ENCODE measurements at places on chromosomes 16 and 17.
A peak's percentile ranks its signal among the peaks of the same experiment; 100 is the strongest.

DNA sequence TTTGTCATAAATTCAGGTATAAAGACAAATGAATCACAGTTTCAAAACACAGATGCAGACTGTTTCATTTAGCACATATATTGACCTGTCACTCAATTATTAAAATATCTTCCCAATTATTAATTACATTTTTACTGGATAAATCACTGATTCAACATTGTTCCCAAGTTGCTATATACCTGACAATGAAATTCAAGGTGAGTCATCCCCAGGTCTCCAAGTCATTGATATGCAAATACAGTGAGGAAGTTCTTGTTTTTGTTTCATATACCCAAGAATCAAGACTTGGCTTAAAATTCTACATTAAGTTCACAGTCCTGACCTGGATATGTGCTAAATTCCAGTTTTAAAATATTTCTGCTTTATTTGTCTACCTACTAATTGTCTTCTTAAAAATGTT lies 599.3 kb upstream of the PSMD7 start:
- DNase-seq, result no peak

- no peak for DNase-seq
Measured at GRCh38 chr16:13426269-13426668, 493.7 kb upstream of the ERCC4 start.

DNA sequence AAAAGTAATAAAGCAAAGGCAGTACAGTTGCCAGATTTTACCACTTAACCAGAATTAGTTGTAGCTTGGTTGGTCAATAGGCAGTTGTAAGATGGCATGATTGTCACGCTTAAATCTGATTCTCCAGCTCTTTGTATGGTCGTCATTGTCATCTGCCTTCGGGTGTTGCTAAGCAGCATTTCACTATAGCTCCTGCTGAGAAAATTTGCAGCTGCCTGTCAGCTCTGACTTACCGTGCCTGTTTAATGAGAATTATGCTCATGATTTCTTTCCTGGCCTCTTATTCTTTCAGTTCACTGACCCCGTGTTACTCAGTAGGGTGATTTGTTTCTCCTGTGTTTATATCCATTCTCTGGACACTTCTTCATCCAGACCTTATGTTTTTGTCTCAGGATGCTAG lies 66.7 kb downstream of the TANGO6 start:
- DNase-seq, result no peak

- no peak for DNase-seq
Measured at GRCh38 chr16:30829130-30830071, 42.4 kb upstream of the ZNF629 start.

DNA sequence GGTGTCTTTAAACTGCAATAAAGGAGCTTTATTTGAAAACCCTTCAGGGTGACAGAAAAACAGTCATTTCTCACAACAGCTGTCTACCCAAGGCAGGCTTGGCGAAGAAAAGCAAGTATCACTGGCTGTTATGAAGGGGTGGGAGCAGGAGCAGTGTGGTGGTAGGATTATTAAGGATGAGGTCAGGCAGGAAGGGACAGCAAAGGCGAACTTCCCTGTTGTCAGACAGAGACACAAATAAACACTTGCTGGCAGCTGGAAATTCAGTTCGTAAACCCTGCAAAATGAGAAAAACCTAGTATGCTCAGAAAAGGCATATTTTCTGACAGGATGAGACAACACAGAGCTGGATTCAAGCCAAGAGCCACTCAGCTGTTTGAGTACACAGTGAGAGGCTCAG lies 416.3 kb upstream of the CDH5 start:
- no peak for DNase-seq

DNA sequence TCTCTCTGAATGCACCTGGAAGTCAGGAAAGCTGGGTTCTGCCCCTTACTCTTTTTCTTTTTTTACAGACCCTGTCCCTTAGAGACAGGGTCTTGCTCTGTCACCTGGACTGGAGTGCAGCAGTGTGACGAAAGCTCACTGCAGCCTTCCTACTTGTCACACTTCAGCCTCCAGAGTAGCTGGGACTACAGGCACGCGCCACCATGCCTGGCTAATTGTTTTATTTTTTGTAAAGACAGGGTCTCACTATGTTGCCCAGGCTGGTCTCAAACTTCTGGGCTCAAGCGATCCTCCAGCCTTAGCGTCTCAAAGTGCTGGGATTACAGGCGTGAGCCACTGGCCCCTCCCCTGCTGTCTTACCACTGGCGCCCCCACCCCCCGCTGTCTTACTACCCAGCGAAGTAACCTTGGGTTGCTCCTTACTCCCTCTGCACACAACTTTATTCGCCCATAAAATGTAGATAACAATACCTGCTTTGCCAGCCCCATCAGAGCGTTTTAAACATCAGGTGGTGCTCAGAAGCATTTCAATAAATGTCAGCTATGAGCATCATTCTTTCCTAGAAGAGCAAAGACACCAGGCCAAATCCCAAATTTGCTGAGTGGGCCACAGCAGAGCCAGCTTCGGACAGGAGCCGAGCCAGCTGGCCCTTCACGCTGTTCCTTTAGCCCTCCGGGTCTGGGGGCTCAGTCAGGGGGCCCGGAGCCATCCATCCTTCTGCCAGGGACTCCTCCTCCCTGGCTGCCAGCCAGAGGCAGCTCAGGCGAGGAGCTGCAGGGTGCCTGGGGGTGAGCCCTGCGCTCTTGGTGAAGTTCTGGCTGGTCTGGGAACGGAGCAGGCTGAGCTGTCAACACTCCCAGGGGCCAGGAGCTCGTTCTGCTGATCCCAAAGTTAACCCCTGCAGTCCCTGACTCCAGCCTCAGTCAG lies 24.4 kb downstream of the SRL start:
- no peak for DNase-seq

GRCh38 chr17:38725066-38725465 lies 5.1 kb upstream of the CISD3 start:
- no peak for DNase-seq

DNA sequence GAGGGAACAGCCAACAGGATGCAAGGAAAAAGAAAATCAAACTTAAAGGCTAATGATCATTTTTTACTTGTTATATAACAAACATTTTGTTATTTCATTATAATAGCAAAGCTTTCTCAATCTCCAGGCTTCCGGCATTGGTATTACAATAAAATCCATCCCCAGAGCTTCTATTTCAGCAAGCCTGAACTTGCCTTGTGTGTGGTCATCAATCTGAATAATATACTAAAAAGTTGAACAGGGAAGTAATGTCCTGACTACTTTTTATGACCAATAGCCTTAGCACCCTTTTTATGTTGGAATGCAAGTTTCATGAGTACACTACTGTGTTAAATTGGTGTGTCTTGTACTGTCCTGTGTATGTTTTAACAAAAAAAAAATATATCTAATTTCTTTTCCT lies 27.1 kb upstream of the VWA3A start:
- no peak for DNase-seq

DNA sequence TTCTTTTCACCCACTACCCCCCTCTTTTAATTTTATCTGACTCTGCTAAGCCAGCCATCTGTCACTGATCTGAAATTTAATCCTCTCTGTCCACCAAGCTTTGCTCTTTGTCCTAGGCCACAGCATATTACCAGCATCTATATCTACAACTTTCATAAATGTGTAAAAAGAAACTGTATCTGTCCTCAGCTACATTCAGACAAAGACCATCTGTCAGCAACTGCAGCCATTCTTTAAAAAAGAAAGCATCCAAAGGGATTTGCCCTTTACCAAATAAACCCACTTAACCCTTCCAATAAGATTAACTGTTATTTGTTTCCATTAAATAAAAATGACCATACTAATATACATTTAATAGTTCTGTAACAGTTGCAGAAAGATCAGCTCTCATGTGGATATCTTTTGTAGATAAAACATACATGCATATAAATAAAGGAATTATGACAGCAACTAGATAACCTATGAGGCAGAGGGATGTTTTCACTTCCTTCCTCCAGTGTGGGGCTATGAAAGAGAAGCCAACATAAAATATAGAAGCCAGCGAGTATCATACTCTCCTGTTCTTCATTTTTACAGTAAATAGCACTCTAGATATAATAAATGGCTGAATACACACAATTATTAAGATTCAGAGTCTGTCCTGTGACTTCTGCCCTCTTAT lies 602.5 kb upstream of the SALL1 start:
- no peak for DNase-seq

- no peak for DNase-seq
Measured at GRCh38 chr17:2885733-2886132, 89.5 kb downstream of the RAP1GAP2 start.

DNA sequence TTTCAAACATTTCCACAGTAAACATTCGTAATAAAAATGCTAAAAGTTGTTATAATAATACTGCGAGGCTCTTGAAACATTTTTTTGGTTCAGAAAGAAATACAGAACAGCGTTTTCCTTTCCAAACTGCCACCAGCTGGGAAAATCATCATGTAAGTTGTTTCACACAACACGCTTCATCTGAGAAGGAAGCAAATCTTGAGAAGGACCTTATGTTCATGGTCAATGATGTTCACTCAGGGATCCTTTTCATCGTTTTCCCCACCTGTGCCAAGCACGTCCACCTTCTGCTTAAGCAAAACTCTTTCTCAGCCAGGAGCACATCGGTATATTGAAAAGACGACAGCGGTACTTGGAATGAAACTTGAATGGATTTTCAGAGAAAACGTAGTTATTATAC lies 274.5 kb upstream of the ELAC2 start:
- DNase-seq, result no peak

DNA sequence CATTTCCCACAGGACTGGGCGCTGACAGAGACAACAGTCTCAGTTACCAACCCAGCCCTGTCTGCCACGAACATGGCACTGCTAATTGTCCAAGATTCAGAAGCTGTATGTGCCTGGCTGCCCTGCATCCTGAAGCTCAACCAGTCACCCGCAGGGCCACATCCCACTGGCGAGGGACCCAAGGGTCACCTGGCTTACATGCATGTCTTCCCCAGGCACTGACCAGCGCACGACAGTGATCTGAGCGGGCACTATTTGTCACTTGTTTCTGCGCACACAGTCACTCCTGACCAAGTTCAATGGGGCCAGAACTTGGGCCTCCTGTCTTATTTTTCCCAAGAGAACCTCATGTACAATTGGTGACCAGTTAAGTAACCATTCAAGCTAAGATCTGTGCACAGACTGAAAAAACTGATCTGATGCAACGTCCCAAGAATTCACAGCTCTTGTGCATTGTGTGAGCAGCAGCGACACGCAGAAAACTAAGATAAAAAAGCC lies 13.1 kb downstream of the USP7 start:
- DNase-seq, result no peak

GRCh38 chr16:67284699-67285646 lies 5.6 kb downstream of the PLEKHG4 start:
- no peak for DNase-seq

- no peak for DNase-seq
Measured at GRCh38 chr17:67063141-67063540, 18.8 kb downstream of the CACNG1 start.

DNA sequence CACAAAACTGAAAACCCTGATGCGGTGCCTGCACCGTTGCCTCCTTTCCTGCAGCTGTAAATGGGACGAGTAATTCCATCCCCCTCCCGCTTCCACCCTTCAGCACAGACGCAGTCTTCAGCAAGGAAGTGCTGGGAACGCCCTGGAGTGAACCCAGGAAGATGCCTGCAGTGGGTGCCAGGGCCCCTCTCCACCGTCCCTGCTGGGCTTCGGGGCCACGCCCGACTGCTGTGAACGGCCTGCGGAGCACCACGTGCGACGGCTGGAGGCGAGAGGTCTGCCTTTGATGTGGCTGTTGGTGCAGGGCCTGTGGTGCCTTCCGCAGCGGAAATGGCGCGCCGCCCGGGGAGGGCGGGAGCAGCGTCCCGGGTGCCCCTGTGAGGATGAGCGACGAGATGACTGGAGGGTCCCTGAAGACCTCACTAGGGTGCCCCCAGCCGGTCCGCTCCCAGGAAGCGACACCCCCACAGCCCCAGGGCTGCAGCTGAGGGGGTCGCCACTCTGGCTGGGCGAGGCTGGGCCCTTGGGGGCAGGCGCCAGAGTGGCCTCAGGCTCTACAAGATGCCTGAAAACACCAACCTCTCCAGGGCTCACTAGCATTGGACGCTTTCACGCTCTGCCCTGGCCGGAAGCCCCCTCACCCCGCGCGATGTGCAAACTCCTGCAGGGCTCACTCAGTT lies 749 bp upstream of the MC1R start:
- DNase-seq, result peak; percentile 52

- no peak for DNase-seq
Measured at GRCh38 chr17:63995626-63996025, 2.5 kb upstream of the PRR29 start.

- no peak for DNase-seq
Measured at GRCh38 chr16:25419681-25420080, 162.0 kb upstream of the ZKSCAN2 start.

GRCh38 chr16:19431636-19432340 lies 14.1 kb downstream of the TMC5 start:
- DNase-seq, result no peak

DNA sequence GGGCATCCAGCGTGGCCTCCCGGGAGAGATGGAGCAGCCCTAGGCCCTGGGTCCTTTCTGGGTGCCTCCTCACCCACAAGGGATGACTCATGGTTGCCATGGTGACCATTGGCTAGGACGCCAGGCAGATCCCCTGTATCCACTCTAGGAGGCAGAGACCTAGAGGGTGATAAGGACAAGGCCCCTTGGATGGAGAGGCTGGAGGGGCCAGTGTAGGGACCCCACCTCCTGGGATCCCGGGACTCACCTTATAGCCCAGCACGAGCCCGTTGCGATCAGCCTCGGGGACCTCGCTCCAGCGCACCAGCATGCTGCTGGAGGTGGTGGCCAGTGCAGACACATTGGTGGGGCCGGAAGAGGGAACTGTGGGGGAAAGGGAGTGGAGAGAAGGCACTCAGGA lies 82.2 kb upstream of the CDC42EP4 start:
- no peak for DNase-seq

DNA sequence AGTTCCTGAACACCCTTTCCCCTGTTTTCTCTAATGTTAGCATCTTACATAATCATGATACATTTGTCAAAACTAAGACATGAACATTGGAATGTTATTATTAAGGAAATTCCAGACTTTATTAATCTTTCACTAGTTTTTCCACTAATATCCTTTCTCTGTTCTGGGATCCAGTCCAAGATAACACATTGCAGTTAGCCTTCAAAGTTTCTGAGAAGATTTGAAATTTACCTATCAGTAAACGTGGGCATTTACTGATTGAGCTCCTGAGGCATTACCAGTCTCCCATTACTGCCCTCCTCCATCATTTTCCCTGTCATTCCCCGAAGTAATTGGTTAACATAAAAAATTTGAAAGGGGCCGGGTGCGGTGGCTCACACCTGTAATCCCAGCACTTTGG lies 5.7 kb upstream of the CD300LG start:
- DNase-seq, result no peak

DNA sequence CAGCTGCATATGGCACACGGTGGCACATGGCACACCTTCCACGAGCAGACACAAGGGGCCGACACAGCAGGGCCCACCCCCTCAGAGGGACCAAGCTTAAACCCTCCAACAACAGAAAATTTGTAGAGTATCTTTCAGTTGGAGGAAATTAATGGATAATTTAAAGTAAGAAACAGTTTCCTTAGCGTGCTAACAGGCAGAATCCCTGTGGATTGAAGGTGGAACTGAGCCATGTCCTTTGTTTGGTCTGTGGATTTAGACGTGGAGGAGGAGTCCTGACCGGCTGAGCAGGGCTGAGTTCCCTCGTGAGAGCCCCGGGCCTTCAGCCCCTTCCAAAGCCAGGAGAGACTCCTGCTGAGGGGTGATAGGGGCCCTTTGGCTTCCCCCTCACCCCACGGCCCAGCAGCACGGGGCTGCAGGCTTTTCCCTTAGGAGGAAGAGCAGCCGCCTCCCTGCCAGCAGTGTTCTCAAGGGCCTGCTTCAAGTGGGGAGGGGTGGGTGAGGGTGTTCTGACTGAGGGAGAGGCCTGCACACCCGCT lies 1.4 kb upstream of the CYB561 start:
- DNase-seq, result no peak

GRCh38 chr16:49700251-49701064 lies 155.5 kb downstream of the ZNF423 start:
- no peak for DNase-seq

All from stimulated activated CD4-positive, alpha-beta T cell treated with anti-CD3 and anti-CD28 coated beads, Interleukin-12 subunit alpha, Interleukin-12 subunit beta, amount 100 ng/mL, for 48 hours (primary cell).